Activated CD4-positive, alpha-beta T cell treated with anti-CD3 and anti-CD28 coated beads, Interleukin-2, amount 50 U/mL, for 4 hours (primary cell): ENCODE measurements at places on chromosomes 16 and 17.

- DNase-seq: no peak
These were observed 12.3 kb downstream of the CDH1 start for GRCh38 chr16:68749432-68749831.

- peak; percentile 60 for DNase-seq
These were observed 1.1 kb downstream of the MT2A start for GRCh38 chr16:56609463-56609921.

- DNase-seq: no peak
These were observed 25.3 kb upstream of the BRD7 start for GRCh38 chr16:50393858-50394802.

GRCh38 chr17:80036715-80037477 lies 454 bp downstream of the CCDC40 start:
- peak; percentile 11 for DNase-seq

GRCh38 chr16:89446975-89447293 lies 43.4 kb downstream of the ANKRD11 start:
- DNase-seq: no peak
